ENCODE measurements at places on chromosomes 1 and 21. TPM values are rescaled to one million over a fixed set of nuclear protein-coding genes. Genes with fewer than 3 reads are reported as not detected.

The SLFNL1 gene
- total RNA-seq = 0.89 TPM

The SLC6A17 gene
- total RNA-seq = 0.60 TPM

The ADGRB2 gene
- 28.5 TPM for total RNA-seq

The CFAP141 gene
- not detected for total RNA-seq

The F11R gene
- 23.2 TPM for total RNA-seq

The ERVH48-1 gene
- total RNA-seq = not detected

The LMX1A gene
- total RNA-seq = not detected

The MAP1LC3C gene
- total RNA-seq = under 0.01 TPM

The ADORA3 gene
- total RNA-seq = not detected

The OLIG1 gene
- not detected for total RNA-seq

The MSH4 gene
- 0.59 TPM for total RNA-seq

The PADI4 gene
- total RNA-seq = not detected

The SELL gene
- total RNA-seq = not detected

The CELA2A gene
- total RNA-seq = not detected

The TNFAIP8L2 gene
- not detected for total RNA-seq

The STPG1 gene
- total RNA-seq = 6.3 TPM

The SRRM1 gene
- total RNA-seq = 42.2 TPM

The PCP4L1 gene
- total RNA-seq = not detected

The LY9 gene
- not detected for total RNA-seq

The TLCD4 gene
- 0.30 TPM for total RNA-seq

The BMP8B gene
- not detected for total RNA-seq

The ATP1A2 gene
- not detected for total RNA-seq

The TSACC gene
- total RNA-seq = not detected

The SH2D5 gene
- total RNA-seq = 8.5 TPM

The AHDC1 gene
- 15.5 TPM for total RNA-seq

The SLAMF9 gene
- 0.09 TPM for total RNA-seq

The ECE1 gene
- total RNA-seq = 284 TPM

The NUP210L gene
- under 0.01 TPM for total RNA-seq

The TMEM269 gene
- not detected for total RNA-seq

The BCAN gene
- not detected for total RNA-seq

The DIP2A gene
- 34.0 TPM for total RNA-seq

The TRIM17 gene
- under 0.01 TPM for total RNA-seq

The LRRC7 gene
- total RNA-seq = 0.46 TPM

The LRRC3 gene
- 0.89 TPM for total RNA-seq

The ACTN2 gene
- under 0.01 TPM for total RNA-seq

The DMRTB1 gene
- total RNA-seq = not detected

The KRTAP7-1 gene
- total RNA-seq = not detected
